ENCODE measurements at places on chromosomes 11 and 22. TPM values are rescaled to one million over a fixed set of nuclear protein-coding genes. Genes with fewer than 3 reads are reported as not detected.

Gene MS4A15
- not detected for polyA plus RNA-seq

Gene SCUBE2
- polyA plus RNA-seq: 1.7 TPM

Gene NEU3
- polyA plus RNA-seq: 4.3 TPM

Gene RIC3
- 2.7 TPM for polyA plus RNA-seq

Gene CRYBB2
- polyA plus RNA-seq: not detected

Gene SPECC1L
- 6.8 TPM for polyA plus RNA-seq

Gene FADS3
- polyA plus RNA-seq: 50.9 TPM

Gene SLC5A12
- polyA plus RNA-seq: not detected

Gene RELT
- polyA plus RNA-seq: 4.9 TPM

Gene KDELR3
- 0.53 TPM for polyA plus RNA-seq

Gene SMARCB1
- polyA plus RNA-seq: 47.6 TPM

Gene SMCO4
- polyA plus RNA-seq: 5.5 TPM

Gene LRP4
- polyA plus RNA-seq: 8.0 TPM

Gene SLC22A9
- not detected for polyA plus RNA-seq

Gene AGBL2
- polyA plus RNA-seq: 0.04 TPM

Gene GP1BB
- 0.63 TPM for polyA plus RNA-seq

Gene SGSM1
- 0.03 TPM for polyA plus RNA-seq

Gene APOBEC3A
- not detected for polyA plus RNA-seq

Gene MAP6
- polyA plus RNA-seq: 0.21 TPM

Gene ENTHD1
- polyA plus RNA-seq: not detected

Gene OR10D3
- polyA plus RNA-seq: not detected

Gene TPBGL
- not detected for polyA plus RNA-seq

Gene OR8G5
- polyA plus RNA-seq: not detected

Gene TIMP3
- 65.0 TPM for polyA plus RNA-seq

Gene HOATZ
- polyA plus RNA-seq: not detected

Gene CCDC188
- polyA plus RNA-seq: 0.12 TPM

Gene CCDC157
- polyA plus RNA-seq: 2.6 TPM

Gene ZW10
- 26.6 TPM for polyA plus RNA-seq

Gene C22orf15
- polyA plus RNA-seq: not detected

Gene DRG1
- polyA plus RNA-seq: 101 TPM

Gene LRRN4CL
- polyA plus RNA-seq: 3.7 TPM

Gene MS4A7
- 1.0 TPM for polyA plus RNA-seq

Gene APOBEC3C
- polyA plus RNA-seq: 0.82 TPM

Gene APOA5
- polyA plus RNA-seq: not detected

Gene ACRV1
- not detected for polyA plus RNA-seq

Gene CLTCL1
- 78.5 TPM for polyA plus RNA-seq

Gene MMP12
- not detected for polyA plus RNA-seq

Gene CKAP5
- polyA plus RNA-seq: 43.5 TPM

Gene MYO7A
- polyA plus RNA-seq: 1.1 TPM

Gene OR52A1
- polyA plus RNA-seq: not detected

Gene LMNTD2
- 0.09 TPM for polyA plus RNA-seq

Gene LARGE2
- not detected for polyA plus RNA-seq

Gene FAM83F
- polyA plus RNA-seq: 0.01 TPM

Gene VPS11
- polyA plus RNA-seq: 21.8 TPM

Gene SELENOH
- polyA plus RNA-seq: 81.9 TPM

Gene CD6
- 0.34 TPM for polyA plus RNA-seq

Gene CLNS1A
- 62.1 TPM for polyA plus RNA-seq
